ENCODE measurements at places on chromosomes 5 and 9.
A peak's percentile ranks its signal among the peaks of the same experiment; 100 is the strongest.

DNA sequence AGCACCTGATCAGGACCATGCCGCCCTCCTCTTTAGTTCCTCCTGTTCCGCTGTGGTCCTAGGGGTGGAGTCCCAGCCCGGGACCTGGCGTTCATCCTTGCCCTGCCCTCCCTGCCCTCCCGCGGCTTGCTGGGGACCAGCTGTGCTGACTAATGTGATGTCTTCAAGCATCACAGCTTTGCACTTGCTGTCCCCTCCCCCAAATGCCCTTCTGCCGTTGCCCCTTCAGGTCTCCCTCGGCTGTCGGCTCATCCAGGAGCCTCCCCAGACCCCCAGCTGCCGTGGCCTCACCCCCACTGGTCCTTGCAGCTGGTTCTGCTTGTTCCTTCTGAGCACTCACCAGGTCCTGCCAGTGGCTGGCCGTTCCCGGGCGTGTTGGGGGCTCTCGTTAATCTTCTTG, 19.9 kb downstream of the RXRA start:
- peak; percentile 55 for DNase-seq

GRCh38 chr5:139882961-139883539, 87.4 kb downstream of the PSD2 start:
- no peak for DNase-seq

DNA sequence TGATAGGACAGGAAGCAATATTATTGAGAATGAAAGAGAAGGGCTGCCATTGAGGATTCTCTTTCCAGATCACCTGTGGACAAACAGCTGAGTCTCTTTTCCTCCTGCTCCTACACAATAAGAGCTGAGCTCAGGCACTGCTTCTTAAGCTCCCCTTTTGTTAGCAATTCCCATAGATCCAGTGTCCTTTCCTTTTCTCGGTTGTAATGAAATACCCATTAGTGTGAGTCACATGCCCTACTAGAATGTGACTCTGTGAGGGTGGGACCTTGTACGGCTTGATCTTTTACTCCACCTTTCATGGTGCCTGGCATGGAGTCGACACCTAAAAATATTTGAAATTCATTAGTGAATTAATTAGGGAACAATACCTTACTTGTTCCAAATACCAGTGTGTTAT, 269.2 kb downstream of the NR3C1 start:
- no peak for DNase-seq

DNA sequence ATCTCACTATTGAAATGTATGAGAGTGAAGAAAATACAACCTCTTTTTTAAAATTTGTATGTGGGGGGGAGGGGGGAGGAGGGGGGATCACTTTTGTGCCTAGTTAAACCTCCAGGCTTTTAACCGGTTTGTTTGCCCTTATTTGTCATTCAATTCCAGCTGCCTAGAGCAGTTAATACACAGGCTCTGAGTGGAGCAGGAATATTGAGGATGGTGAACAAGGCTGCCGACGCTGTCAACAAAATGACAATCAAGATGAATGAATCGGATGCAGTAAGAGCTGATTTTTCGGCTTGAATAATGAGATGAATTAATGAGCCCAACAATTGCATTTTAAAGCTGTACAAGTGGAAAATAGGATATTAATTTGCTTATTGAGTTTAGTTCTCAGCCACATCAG, 28.7 kb upstream of the SNX24 start:
- DNase-seq, result no peak

DNA sequence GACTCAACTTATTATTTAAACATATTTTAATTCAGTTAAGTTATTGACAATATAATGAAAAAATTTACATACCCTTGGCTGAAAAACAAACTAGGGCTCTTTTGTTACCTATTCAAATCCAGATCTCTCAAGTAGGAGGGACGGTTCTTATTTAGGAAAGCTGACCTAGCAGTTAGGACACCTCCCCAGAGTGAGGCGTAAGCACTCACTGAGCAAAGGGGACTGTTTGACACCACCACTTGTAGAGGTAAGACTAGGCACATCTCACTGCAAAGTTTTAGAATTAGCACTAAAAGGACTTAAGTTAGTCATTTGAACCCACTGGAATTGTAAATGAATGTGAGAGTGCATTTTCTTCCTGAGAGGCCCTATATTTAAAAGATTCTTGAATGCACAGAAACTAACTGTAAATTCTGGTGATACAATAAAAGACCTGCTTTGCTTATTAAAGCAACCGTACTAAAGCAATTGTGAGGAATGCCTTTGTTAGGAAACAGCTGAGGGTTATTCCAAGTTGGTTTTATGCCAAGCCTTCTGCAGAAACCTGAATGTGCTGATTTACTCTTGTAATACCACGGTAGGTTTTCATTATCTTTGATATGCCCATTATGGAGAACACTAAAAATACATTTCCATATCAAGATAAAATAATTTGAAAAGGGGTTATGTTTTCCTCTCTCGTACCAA, 16.2 kb downstream of the HACD4 start:
- DNase-seq, result no peak

DNA sequence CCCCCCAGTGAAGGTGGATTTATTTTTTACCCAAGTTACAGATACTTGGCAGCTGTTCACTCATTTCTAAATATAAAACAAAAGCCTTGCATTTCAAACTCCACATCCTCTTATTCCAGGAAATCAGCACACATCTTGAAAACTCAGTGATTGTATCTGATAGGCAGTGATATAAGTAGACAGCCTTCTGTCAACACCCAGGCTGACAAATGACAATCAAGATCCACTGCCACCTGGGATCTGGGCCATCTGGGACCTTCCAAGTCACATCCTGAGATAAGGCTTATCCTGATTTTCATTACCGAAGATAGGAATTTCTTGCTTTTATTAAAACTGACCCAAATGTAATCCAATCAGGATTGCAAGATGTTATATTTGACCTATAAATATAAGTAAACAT, 201.3 kb upstream of the PUM3 start:
- no peak for DNase-seq

DNA sequence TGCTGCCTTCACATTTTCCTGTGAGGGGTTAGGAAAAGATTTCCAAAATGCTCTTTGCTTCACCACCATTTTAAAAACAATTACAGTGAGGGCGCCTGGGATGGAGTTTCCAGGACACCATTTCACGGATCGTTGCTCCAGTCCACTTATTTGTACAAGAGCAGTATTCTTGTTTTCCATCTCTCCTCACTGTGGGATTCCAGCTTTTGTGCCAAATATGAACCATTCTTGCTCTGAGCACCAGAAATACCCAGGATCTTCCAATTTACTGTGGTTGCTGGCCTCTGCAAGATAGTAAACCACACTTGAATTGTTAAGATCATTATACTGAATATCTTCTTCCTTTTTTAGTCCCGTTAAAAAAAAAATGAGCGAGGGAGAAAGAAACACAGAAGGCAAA, 899.5 kb downstream of the TLE1 start:
- DNase-seq, result no peak

DNA sequence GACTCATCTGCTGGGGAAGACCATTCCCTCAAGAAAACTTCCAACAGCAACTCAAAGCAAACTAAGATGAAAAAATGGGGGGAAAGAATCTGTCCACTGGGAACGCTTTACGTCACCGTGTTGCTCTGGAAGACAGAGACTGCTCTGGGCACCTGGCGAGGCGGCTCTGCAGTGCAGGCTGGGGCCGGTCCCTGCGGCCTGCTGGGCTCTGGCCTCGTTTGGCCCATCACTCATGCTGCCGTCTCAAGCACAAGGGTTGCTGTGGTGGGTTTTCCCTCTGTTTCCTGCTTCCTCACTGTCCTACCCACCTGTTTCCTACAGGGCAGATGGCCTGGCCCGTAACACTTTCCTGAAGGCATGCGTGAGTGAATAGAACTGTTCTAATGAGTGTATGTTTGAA, 92.9 kb upstream of the OTULINL start:
- no peak for DNase-seq

- DNase-seq, result no peak
Measured at GRCh38 chr9:89701221-89701798, 96.5 kb downstream of the GADD45G start.

- DNase-seq, result peak; percentile 70
Measured at GRCh38 chr9:100427366-100428263, 672 bp downstream of the MSANTD3 start.

- DNase-seq, result peak; percentile 77
Measured at GRCh38 chr5:175059687-175060211, 335.4 kb downstream of the MSX2 start.

GRCh38 chr5:147259837-147260236, 25.0 kb downstream of the STK32A start:
- no peak for DNase-seq

DNA sequence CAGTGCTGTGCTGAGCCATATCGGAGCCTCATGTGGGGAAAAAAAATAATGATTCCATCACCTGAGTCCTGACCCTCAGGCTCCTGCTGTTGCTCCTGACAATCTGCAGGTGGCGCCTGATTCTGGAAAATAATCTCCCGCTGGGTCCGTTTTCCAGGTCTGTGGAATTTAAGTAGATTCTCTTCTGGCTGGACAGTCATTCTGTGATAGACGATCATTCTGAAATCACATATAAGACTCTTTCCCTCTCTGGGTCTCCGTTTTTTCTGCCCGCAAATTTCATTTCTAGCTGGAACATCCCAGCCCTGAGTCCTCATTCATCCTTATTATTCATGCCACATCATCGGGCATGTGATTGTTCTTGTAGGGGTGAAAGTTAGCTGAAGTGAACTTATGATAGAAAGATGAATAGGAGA, 22.1 kb upstream of the STXBP1 start:
- DNase-seq, result peak; percentile 72

DNA sequence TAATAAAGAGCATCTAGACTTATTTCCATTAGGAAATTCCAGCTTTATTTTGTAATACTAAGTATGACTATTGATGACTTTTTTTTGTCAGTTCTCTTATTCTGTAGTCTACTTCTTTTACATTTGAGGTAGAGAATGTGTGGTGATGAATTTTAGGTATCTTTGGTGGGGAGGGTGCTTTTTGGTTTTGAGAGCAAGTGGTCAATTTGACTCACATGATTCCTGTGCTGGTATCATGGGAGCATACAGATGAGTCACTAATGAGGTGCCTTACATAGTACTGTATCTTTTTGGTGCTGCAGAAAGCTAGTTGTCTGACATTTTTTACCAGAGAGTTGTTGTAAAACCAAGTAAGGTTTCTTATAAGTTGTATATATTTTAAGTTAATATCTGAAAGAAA, 35.3 kb downstream of the ERBIN start:
- no peak for DNase-seq

DNA sequence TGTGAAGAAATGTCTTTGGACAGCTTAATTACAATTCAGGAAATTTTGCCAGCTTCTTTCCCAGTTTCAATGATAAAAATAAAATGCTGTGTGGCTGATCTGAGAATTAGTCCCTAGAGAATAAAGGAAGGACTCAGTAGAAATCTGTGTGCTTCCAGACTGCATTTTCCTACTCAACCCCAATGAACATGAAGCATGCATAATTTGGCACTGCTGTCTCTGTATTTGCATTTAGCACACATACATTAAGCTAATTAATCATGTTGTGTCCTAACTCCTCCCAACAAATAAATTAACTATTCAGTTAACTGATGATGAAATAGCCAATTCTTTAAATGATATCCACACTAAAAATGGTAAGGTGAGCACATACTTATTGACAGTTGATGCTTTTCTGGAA, 380.0 kb upstream of the RORB start:
- no peak for DNase-seq

- DNase-seq, result no peak
Measured at GRCh38 chr9:97502984-97503861, 1.8 kb downstream of the TMOD1 start.

All from glutamatergic neuron (in vitro differentiated cells).